Activated T-helper 1 cell treated with anti-CD3 and anti-CD28 coated beads, Interleukin-12 subunit alpha, Interleukin-12 subunit beta, Interleukin-2, Interleukin-4 antibody, amounts not matched to agents 30 ng/mL and 10 ng/mL and 1 ng/mL, durations not matched to agents 14 hours and 24 hours and 36 hours (primary cell): ENCODE measurements at places on chromosomes 6 and 20.

GRCh38 chr6:364609-365540 lies 26.7 kb upstream of the IRF4 start:
- no peak for DNase-seq

DNA sequence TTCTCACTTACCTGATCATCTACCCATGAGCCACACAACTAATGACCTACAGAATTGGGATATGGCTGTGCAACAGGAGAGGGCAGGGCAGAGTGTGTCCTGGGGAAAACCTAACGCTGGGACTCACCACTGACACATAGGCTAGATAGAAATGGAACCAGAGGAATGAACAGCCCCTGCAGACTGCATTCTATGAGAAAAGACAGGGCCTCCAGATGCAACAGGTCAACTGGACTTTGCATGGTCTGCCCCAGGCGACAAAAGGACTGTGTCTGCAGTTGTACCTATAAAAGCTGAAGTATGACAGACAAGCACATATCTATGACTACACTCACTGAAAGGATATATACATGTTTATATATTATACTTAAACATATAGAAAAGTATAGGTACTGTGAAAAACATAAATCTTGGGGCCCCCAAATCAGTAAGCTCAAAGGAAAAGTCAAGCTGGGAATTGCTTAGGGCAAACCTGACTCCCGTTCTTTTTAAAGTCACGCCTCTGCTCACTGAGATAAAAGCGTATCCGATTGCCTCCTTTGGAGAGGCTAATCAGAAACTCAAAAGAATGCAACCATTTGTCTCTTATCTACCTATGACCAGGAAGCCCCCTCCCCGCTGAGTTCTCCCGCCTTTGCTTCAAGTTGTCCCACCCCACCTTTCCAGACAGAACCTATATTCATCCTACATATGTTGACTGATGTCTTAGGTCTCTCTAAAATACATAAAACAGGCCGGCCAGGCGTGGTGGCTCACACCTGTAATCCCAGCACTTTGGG lies 68.5 kb downstream of the EPB41L2 start:
- DNase-seq, result no peak

GRCh38 chr6:36479256-36479655 lies 36.5 kb downstream of the KCTD20 start:
- DNase-seq, result no peak

- DNase-seq, result peak; percentile 50
These were observed 3.8 kb upstream of the E2F1 start for GRCh38 chr20:33689973-33690372.

GRCh38 chr20:1374246-1374645 lies 18.6 kb downstream of the FKBP1A start:
- no peak for DNase-seq

GRCh38 chr6:15674690-15675386 lies 12.0 kb upstream of the DTNBP1 start:
- DNase-seq, result no peak

GRCh38 chr6:75213112-75213511 lies 7.3 kb upstream of the COL12A1 start:
- DNase-seq, result no peak

DNA sequence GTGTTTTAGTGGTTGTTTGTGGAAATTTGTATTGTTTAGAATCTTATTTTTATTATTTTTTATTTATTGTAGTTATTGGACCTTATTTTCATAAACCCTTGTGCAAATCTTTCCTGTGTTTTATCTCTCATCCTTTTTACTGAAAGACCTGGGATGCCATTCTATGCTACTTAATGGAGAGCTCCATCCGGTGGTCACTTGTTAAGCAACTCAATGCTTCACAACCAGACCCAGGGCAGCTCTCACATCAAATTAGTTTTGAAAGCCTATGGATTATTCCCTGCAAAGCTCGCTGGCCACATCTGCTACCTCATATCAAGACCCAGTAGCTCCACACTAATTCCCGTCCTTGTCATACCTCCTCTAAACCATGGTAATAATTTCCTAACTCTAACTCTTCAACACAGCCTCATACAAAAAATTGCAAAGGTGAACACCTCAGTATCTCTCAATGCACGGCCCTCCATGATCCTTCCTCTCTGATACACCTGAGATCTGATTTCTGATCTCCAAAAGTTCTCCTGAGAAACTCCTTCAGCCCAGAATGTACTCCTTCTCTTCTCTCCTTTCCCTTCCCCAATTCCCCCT lies 296.6 kb upstream of the MANEA start:
- DNase-seq, result no peak

DNA sequence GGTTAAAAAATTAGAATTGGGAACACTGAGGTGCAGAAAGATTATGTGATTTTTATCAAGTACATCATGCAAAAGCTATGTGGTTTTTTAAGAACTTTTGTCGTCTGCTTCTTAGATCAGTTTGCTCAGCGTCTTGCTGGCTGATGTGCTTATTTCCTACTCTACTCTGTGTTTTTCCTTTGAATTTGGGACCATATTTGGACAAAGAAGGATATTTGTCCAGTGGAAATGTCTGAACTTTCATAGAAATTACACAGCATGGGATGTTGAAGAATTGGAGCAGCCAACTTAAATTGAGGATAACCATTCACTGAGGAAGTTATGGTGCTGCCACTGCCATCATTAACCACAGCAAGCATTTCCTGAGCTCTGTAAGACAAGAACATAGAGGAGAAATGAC lies 252.8 kb upstream of the HS3ST5 start:
- DNase-seq, result no peak

GRCh38 chr6:111721753-111722154 lies 116.1 kb upstream of the TRAF3IP2 start:
- DNase-seq, result peak; percentile 14

- peak; percentile 36 for DNase-seq
These were observed 18.4 kb downstream of the LAMA4 start for GRCh38 chr6:112235956-112236355.

- DNase-seq, result no peak
These were observed 5.0 kb upstream of the ZBTB24 start for GRCh38 chr6:109488001-109488400.

- DNase-seq, result no peak
These were observed 847.0 kb downstream of the PHF3 start for GRCh38 chr6:64482631-64483030.
